ENCODE measurements at places on chromosomes 16 and 17.
A peak's percentile ranks its signal among the peaks of the same experiment; 100 is the strongest.

DNA sequence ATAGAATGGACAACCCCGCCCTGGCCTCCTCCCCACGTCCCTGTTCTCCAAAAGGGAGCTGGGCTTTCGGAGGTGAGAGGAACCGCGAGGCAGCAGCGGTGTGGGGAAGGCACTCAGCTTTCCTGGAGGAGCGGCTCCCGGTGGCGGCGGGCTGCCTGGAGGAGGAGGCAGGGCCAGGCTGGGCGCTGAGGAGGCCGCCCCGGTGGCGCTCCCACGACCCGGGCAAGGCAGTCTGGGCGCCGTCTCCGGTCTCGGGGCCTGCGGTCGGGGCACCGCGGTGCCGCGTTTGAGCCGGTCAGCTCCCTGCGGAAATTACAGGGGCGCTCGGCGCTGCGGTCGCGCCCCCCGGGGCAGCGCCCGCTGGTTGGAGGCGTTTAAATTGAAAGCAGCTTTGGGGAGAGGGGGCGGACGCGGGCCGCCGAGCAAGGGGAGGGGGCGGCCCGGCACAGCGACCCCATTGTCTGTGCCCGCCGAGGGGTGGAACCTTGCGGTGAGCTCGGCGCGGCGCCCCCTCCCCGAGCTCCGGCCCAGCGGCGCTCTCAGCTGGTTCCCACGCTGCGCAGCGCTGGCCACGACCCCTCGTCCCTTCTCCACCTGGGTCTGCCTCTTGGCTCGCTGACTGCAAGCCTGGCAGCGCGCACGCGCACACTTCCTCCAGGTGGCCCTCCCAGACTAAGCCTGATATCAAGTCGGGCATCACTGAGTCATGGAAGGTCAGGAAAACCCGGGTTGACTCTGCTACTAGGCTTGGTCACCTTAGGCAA is 58.7 kb upstream of the DLX4 start:
- DNase-seq, result no peak

- no peak for DNase-seq
Measured at GRCh38 chr17:19248928-19249574, 11.9 kb downstream of the EPN2 start.

DNA sequence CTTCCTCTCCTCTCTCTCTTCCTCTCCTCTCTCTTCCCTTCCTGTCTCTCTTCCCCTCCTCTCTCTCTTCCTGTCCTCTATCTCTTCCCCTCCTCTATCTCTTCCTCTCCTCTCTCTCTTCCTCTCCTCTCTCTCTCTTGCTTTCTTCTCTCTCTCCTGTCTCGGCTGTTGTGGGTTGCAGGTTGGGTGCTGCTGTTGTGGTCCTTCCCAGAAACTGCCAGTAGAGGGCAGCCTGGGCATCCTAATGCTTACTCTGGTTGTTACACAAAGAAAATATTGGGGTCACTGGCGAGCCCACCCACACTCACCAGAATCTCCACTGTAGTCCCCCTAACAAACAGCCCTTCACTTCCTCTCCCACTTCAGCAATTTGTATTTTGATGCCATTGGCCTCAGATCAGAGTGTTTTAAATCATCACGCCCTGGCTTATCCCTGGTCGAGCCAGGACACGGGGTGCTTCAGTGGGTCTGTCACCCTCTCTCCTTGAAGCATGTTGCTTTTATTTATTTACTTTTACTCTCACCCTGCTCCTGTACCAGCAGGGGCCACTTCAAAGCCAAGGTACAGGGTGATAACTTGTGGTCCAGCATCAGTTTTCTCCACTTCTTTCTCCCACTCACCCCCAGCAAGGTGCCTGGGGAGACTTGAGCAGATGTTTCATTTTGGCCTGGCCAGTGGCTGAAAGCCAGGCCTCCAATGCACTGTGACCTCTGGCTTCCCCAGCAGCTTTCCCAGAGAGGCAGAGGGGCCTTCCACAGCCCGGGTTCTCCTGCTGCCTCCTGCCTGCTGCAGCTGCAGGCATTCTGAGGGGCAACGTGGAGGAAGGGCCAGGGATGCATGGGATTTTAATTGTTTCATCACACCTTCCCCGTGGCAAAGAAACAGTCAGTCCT is 4.7 kb upstream of the MMP15 start:
- DNase-seq, result peak; percentile 50

- DNase-seq, result no peak
Measured at GRCh38 chr16:52545898-52546266, 1.1 kb downstream of the TOX3 start.

- no peak for DNase-seq
Measured at GRCh38 chr17:8310601-8311123, 621 bp downstream of the ARHGEF15 start.

GRCh38 chr17:10352893-10353292 is 19.9 kb downstream of the MYH13 start:
- DNase-seq, result no peak

- DNase-seq, result no peak
Measured at GRCh38 chr17:43327421-43327820, 71.4 kb upstream of the ARL4D start.

DNA sequence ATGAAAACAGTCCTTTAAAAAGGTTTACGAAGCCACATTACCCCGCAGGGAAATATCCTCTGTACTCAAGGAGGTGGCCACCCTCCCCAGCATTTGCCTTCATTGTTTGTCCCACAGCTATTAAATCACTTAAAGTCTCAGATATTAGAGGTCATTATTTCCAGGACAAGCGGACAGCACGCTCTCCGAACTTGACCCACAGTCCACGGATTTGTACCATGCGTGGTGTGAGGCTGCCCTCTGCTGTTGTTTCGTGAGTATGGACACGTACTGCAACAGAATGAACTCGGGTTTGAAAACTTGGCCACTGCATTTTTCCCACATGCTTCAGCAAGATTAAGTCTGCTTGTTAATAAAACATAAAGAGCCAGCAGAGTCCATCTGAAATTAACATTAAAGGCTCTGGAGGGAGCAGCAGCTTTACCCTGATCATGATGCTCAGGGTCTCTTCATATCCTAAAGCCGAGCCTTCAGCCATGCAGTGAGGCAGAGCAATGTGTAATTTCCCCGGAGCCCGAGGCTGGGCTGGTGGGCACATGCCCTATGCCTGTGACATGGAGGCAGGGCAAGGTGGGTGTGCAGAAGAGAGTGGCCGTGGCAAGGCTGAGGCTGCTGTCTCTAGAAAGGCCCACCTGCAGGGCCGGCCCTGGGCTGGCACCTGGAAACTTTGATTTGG is 19.7 kb downstream of the MEAK7 start:
- DNase-seq, result no peak

DNA sequence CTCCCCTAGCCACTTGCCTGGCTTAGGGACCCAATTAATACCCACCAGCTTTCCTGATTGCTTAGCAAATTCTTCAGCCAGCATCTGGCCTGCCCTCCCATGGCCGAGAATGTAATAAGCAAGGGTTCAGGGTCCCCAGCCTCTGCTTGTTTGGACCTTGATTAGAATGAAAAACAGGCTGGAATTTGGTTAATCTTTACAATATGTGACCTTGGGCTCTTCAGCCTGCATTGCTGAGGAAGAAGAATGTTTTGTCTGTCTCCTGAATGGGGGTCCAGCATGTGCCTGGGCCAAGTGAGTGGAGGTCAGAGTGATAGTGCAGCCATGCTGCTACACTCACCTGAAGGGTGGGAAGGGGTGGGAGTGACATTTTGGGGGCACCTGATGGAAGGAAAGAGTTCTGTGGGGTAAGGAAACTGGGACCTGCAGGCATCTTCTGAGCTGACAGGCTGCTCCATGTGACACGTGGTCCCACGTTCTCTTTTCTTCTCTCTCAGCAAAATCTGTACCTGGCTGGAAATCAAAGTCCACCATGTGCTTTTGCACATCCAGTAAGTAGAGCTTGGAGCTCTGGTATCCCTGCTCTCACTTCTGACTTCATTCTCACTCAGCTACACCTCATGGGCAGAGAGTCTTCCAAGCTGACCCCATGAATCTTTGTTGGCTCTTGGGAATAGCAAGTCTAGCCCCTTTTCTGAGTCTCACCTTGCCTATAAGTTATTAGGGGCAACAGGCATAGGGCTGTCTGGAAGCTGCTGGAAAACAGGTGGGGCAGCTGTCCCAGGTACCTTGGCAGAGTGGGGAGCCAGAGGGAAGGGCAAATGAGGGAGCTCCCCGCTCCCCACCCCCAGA is 5.3 kb downstream of the TMEM106A start:
- DNase-seq, result no peak

GRCh38 chr17:80789356-80789902 is 202.2 kb upstream of the CHMP6 start:
- DNase-seq, result no peak

DNA sequence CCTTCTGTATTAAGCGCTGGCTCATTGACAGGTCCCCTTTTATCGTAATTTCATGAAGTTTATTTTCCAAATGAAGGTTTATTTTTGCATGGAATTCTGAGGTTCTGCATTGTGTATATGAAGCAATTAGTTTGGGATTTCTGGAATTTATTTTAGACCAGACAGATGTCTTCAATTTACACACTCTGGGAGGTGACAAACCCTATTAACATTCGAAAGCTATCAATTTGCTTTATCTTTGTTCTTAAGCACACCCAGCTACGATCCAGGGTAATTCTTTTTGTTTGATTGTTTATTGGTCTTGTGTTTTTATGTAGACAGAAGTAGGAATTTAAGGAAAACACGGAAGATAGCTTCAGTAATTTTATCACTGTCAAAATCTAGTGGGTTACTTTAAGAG is 264.6 kb downstream of the HS3ST3A1 start:
- DNase-seq, result no peak

DNA sequence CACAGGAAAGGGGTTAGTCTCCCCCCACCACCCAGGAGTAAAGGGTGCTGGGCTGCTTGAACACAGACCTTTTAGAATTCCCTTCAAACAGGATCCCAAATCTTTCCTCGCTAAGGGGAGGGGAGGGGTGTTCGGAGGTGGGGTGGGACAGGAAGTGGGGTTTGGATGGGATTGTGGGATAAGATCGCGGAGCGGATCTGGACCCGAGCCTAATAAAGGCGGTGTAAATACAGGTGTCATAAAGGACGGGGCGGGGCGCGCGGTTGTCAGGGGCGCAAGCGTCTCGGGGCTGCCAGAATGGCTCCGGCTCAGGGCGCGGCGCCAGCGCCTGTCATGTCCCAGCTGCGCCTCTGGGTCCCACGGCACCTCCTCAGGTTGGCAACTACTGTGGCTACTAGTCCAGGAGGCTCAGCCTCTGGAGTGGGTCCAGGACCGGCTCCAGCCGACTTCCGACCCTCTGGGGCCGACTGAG is 59.8 kb upstream of the FBXO47 start:
- peak; percentile 27 for DNase-seq

- no peak for DNase-seq
Measured at GRCh38 chr16:64445649-64446048, 676.2 kb downstream of the CDH11 start.

DNA sequence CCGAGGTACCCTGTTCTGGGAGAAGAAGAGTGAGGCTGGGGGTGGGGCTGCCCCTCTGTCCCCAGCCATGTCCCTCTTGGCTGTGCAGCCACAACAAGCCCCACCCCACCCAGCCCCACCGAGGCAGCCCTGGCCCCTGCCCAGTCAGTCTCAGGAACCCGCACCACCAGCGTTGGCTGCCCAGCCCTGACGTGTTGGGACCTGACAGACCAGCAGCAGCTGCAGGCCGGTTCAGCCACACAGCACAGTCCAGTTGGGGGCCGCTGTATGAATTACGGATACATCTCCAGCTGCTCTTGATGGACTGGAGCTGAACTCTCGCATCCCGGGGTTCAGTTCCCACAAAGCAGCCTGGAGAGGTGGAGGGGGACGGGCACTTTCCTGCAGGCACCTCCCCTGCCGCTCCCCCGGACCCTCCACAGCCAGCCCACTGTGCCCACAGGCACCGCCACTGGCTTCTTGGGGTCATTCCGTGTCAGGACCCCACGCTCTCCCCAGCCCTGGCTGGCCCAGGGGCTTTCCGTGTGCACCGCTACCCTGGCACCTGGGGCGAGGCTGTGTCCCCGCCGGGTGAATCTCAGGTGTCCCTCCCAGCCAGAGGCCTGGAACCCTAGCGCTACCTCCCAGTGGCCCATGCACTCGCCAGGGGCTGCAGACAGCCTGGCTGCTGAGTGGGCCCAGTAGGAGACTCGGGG is 7.1 kb downstream of the CDH15 start:
- no peak for DNase-seq

GRCh38 chr16:82636485-82636884 is 9.7 kb downstream of the CDH13 start:
- no peak for DNase-seq

GRCh38 chr16:81238296-81239011 is at the start of gene BCO1:
Gene BCO1 (plus strand): TSS chr16:81238689. CDS start chr16:81238909, 220 bp downstream.
- DNase-seq, result no peak

DNA sequence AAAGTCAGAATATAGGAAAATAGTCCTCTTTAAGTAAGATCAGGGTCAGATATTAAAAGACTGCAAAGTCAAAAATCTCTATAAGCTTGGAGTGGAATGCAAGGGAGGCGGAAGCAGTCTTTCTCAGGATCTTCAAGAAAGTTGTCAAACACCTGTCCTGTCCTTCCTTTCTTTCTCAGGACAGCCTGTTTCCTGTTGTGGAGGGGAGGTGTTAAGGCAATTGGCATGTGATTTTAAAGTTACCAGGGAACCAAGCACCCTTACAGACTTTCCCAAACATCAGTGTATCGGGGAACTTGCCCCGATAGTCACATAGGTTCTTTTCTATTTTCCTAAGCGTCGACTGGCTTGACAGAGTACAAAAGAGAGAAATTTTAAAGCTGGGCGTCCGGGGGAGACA is 2.1 kb downstream of the ATP5PD start:
- DNase-seq, result no peak

GRCh38 chr17:64622931-64623654 is 39.0 kb downstream of the SMURF2 start:
- DNase-seq, result no peak

- DNase-seq, result peak; percentile 73
Measured at GRCh38 chr17:28599311-28600184, 723 bp upstream of the SPAG5 start.

GRCh38 chr17:9937901-9938300 is 32.8 kb upstream of the RCVRN start:
- DNase-seq, result no peak

DNA sequence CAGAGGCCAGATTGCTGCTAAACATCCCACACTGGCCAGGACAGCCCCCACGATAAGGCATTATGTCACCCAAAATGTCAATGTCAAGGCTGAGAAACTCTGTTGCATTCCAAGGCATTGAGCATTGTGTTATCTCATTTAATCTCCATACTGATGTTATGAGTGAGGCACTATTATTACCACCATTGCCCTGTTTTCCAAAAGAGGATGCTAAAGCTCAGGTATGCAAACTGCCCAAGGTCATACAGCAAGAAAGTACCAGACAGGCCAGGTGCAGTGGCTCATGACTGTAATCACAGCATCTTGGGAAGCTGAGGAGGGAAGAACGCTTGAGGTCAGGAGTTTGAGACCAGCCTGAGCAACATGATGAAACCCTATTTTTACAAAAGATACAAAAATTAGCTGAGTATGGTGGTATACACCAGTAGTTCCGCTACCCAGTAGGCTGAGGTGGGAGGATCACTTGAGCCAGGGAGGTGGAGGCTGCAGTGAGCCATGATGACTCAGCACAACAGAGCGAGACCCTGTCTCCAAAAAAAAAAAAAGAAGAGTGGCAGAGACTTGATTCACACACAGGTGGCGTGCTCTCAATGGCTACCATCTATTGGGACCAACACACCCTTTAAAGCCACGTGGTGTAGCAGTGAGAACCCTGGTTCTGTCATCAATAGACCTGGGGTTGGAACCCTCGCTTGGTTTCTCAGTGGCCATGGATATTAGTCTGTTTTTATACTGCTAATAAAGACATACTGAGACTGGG is 58.8 kb upstream of the GRIN2A start:
- no peak for DNase-seq

- no peak for DNase-seq
Measured at GRCh38 chr17:70166615-70167014, 2.7 kb upstream of the KCNJ2 start.

GRCh38 chr17:77495575-77495974 is 354.8 kb downstream of the SEC14L1 start:
- no peak for DNase-seq

- no peak for DNase-seq
Measured at GRCh38 chr17:51373489-51374152, 113.3 kb downstream of the UTP18 start.
